Putamen (tissue), 1 donor: ENCODE measurements at places on chromosomes 2 and 18.

- DNase-seq: no peak
Measured at GRCh38 chr2:227783404-227784138, 30.1 kb upstream of the CCL20 start.

DNA sequence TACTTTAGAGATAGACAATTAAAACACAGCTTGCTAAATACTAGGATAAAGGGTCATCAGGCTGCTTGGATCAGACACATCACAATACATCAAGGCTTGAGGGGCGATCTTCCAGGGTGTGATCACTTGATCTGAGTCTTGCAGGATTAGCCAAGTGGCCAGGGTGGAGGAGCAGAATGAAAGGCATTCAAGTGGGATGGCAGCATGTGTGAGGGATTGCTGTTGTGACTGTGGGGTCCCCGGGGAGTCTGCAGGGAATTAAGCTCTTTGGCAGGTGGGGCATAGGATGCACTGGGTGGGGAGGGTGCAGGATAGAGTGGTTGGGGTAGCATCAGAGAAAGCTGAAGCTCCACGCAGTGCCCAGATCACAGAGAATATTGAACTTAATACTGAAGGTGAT is 58.0 kb upstream of the TMEM163 start:
- no peak for DNase-seq

GRCh38 chr2:108217211-108217610 is 22.6 kb upstream of the SULT1C3 start:
- DNase-seq: no peak

DNA sequence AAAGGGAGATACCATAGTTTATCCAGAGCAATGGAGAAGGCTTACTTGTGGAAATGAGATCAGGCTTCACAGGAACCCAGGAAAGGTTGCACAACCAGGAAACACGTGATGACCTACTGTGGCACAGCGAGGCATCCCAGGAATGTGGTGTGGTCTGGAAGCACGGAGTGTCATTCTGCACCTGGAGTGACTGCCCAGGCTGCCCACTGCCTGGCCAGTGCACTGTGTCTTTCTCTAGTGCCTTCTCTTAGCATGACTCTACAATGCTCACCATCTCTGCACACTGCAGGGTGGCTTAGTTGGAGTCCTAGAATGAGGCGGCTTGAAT is 48.9 kb downstream of the CHST9 start:
- no peak for DNase-seq

- no peak for DNase-seq
Measured at GRCh38 chr2:113342650-113343049, 63.9 kb upstream of the PAX8 start.

DNA sequence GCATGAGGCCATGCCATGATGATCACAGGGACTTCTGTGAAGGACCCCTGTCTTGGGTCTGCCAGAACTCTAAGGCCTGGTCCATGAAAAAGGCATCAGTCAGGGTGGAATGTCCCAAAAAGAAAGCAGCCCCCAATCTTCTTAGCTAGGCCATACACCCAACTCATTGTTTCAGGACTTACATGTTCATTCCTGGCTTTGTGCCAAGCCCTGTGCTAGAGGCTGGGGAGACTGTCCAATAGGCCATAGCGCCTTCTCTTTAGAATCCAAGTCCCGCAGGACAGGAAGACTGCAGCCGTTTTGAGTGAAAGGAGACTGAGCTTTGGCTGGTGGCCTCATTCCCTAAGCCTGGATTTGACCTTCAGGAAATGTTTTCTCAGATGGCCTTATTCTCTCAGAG is 247.3 kb downstream of the PRKCE start:
- DNase-seq: no peak

GRCh38 chr2:157929871-157930667 is 53.9 kb upstream of the ACVR1 start:
- DNase-seq: no peak

- DNase-seq: peak; percentile 83
Measured at GRCh38 chr2:56008661-56009431, 85.3 kb upstream of the EFEMP1 start.

GRCh38 chr2:238865015-238865719 is 17.3 kb downstream of the TWIST2 start:
- DNase-seq: no peak

DNA sequence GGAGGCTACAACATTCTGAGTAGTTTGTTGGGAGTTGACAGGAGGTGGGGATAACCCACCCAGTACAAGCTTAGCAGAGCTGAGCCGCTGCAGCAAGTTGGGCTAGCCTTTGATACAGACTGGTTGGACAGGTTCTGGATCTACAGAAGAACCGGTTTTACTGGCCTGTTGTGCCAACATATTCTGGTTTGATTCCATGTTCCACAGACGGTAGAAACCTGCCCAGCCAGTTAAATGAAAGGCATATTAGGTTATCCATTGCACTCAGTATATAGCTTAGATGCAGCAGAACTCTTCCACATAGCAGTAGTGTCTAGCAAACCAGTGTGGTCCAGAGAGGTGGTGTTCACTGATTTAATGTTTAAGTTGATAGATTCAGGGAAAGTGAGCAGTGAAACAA is 19.3 kb upstream of the RBBP8 start:
- DNase-seq: no peak

DNA sequence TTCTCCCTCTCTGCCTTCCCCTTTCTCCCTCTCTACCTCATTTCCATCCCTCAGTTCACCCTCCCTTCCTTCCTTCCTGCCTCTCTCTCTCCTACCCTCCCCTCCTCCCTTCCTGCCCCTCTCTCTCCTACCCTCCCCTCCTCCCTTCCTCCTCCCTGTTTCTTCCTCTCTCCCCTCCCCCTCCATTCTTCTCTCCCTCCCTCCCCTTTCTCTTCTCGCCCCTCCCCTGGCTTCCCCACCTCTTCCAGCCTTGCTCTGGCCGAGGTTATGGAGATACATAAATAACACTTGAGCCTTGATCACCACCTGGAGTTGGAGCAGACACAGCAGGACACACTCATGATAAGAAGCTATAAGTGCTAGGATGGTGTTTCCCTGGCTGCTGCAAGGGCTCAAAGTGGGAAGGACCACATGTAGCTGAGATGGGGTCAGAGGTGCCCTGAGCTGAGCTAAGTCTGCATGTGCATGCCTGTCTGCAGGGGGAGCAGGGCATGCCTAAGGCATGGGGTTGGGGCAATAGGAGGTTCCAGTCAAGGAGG is 326.1 kb upstream of the HS6ST1 start:
- DNase-seq: no peak

DNA sequence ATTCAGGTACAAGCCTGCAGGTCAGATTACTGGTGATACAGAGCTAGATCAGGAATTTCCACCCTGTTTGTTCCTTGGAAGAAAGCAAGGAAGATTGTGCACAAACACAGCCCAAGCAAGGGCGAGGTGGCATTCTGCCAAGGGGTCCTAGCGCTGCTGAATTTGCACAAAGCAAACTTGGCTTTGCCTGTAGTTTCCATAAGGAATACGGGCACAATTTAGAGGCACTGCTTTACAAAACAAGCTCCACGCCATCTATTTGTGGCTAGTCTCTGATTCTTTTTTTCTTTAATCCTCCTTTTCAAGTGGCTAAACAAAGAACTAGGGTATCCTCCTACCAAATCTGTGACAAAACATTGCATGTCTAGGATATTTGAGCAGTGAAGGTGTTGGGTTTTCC is 195.5 kb upstream of the ACVR2A start:
- no peak for DNase-seq

DNA sequence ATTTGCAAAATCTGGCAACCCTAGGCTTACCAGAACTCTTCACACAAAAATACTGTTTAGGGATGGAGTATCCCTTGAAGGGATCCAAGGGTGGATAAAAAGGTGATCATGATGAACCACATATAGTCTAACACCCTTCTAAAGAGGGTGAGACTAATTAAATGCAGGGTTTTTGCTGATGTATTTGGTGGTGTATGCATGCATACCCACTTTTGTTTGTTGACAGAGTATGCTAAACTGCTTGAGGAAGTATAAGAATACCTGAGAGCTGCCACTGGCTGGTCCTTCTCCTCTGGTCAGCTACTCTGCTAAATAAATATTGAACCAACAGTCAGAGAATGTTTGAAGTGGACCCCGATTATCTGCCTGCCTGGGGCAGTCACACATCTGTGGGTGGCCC is 34.2 kb downstream of the RAPGEF4 start:
- DNase-seq: no peak

GRCh38 chr18:4333043-4333442 is 122.1 kb downstream of the DLGAP1 start:
- no peak for DNase-seq

GRCh38 chr2:26068602-26069298 is 34.9 kb downstream of the RAB10 start:
- peak; percentile 21 for DNase-seq

GRCh38 chr18:77671456-77672167 is 422.0 kb downstream of the GALR1 start:
- DNase-seq: no peak

- DNase-seq: no peak
Measured at GRCh38 chr2:84991404-84992160, 20.6 kb downstream of the KCMF1 start.

- no peak for DNase-seq
Measured at GRCh38 chr2:190863946-190864345, 16.7 kb upstream of the GLS start.

DNA sequence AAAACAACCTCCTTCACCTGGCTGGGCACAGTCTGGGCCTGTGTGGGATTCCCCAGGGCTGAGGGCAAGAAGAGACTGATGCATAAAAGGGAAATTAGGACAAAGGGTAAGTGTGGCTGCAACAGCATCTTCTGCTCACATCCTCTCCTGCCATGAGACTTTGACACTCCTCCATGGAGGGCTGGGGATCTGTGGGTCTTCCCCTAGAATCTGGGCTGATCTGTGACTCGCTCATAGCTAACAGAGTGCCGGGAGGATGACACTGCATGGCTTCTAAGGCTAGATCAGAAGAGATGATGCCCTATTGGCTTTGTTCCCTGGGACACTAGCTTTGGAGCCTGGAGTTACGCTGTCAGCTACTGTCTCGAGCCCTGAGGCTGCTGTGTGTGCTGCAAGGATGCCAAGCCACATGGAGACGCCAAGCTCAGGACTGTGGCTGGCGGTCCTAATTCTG is 24.3 kb downstream of the MOCOS start:
- DNase-seq: no peak

- DNase-seq: no peak
Measured at GRCh38 chr2:201108341-201108740, 7.6 kb upstream of the CFLAR start.

- DNase-seq: no peak
Measured at GRCh38 chr18:55302167-55302833, 285.7 kb downstream of the TCF4 start.

DNA sequence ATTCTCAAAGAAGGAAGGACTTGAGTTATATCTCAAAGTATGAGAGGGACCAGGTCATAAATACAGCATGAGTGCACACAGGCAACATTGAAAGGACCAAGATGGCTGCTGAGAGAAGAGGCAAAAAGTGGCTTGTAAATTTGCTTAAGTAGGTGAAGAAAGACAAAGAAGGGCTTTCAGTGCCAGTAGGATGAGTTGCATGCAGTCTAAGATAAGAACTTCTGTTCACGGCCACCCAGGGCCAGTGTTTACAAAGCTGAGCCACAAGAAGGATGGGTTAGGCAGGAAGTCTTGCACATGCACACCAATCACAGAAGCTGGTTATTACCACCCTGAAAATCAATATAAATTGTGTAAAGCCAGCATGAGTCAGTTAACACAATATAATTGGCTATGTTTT is 3.1 kb upstream of the ABCB11 start:
- DNase-seq: no peak

GRCh38 chr18:79792988-79793355 is 4.8 kb upstream of the KCNG2 start:
- no peak for DNase-seq

DNA sequence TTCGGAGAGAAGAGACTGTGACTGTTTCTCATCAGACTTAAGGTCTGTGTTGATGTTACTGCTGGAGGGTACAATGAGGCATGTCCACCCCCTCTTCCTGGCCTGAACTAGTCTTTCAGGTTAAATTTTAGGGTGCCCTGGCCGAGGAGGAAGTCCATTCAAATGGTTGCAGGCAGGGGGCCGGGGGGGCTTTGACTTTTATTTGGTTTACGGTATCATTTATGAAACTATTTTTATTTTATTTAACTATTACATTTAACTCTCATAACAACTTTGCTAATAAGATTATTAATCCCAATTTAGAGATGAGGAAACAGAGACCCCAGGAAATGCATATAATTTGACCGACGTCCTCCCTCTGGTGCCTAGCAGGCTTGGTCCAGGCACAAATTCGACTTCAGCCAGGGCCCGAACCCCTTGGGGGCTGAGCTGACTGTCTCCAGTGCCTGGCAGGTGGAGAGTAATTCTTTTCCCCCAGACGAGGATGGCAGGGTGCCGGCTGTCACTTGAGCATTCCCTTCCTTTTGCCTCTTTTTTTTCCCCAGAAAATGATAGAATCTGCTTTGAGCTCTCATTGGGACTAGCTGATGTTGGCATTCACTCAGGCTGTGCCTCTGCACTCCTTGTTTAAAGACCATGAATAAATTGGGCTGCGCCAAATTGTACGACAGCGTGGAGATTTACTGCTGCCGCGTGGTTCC is 255.3 kb upstream of the SALL3 start:
- DNase-seq: no peak

GRCh38 chr18:10284540-10285282 is 169.7 kb upstream of the APCDD1 start:
- peak; percentile 33 for DNase-seq

DNA sequence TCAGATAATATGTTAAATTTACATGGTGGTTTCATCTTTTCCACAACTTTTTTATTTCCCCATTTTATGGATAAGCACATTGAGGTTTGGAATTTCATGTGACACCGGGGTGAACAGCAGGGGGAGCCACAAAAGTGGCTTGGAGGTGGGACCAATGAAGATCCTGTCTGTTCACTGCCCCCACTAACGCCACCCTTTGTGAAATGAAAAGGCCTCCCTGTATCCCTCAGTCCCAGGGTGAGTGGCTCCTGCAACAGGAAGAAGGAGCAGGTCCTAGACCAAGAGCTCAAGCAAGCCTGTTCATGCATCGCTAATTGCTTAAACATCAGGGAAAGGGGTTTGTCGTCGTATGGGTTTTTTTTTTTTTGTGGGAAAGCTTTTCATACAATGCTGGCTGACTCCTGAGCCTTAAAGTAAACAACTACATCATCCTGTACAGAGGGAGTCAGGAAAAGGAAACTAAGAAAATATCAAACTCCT is 267.8 kb upstream of the EPAS1 start:
- DNase-seq: no peak

DNA sequence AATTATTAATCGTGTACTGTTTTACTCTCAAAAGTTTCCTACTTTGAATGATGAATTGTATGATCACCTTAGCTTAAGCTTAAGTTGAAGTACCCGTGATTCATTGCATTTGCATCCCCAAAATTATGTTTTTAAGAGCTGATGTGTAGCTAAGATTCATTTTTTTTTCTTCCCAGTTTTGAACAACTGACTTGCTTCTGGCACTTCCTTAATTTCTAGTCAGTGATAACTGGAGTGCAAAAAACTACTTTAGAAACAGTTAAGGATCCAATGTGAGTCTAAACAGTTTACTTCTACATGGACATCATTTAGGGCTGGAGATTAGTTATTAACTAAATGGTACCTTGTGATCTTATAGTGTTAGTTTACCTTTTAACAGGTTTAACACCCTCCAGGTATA is 124.0 kb upstream of the CAVIN2 start:
- no peak for DNase-seq
